Amygdala (tissue), 56 donors: ENCODE measurements at places on chromosomes 6 and 20.

GRCh38 chr20:46573788-46574584 is 23.5 kb upstream of the OCSTAMP start:
- no peak for DNase-seq

- DNase-seq, result no peak
These were observed 92.3 kb downstream of the ANKRD60 start for GRCh38 chr20:58136149-58136484.

- DNase-seq, result no peak
These were observed 52.1 kb downstream of the BMP2 start for GRCh38 chr20:6819599-6819998.

DNA sequence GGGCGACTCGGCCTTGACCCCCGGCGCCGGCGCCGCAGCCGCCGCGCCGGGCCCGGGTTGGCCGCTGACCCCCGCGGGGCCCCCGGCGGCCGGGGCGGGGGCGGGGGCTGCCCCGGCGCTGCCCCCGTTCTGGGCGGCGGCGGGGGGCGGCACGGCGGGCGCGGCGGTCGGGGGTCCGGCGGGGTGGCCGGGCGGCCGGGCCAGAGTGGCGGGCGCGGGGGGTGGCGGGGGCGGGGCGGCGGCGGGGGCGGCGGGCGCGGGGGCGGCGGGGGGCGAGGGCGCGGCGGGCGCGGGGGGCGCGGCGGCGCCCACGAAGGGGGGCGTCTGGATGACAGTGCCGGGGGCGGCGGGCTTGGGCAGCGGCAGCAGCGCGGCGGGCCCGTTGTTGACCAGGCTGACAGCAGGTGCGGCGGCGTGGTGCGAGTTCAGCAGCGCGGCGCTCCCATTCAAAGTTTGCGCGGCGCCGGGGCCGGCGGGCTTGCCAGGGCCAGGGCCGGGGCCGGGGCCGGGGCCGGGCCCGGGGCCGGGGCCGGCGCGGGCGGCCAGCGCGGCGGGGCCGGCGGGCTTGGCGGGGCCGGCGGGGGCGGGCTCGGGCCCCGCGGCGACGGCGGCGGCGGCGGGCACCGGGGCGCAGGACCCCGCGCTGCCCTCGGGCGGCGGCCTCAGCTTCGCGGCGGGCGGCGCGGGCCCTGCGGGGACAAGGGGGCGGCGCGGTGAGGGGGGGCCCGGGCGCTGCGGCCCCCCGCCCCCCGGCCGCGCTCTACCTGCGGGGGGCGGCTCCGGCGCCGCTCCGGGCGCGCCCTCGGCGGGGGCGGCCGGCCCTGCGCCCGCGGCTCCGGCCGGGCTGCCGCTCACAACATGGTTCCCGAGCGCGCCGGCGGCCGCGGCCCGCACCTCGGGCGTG is 659 bp downstream of the TAF4 start:
- DNase-seq, result no peak

DNA sequence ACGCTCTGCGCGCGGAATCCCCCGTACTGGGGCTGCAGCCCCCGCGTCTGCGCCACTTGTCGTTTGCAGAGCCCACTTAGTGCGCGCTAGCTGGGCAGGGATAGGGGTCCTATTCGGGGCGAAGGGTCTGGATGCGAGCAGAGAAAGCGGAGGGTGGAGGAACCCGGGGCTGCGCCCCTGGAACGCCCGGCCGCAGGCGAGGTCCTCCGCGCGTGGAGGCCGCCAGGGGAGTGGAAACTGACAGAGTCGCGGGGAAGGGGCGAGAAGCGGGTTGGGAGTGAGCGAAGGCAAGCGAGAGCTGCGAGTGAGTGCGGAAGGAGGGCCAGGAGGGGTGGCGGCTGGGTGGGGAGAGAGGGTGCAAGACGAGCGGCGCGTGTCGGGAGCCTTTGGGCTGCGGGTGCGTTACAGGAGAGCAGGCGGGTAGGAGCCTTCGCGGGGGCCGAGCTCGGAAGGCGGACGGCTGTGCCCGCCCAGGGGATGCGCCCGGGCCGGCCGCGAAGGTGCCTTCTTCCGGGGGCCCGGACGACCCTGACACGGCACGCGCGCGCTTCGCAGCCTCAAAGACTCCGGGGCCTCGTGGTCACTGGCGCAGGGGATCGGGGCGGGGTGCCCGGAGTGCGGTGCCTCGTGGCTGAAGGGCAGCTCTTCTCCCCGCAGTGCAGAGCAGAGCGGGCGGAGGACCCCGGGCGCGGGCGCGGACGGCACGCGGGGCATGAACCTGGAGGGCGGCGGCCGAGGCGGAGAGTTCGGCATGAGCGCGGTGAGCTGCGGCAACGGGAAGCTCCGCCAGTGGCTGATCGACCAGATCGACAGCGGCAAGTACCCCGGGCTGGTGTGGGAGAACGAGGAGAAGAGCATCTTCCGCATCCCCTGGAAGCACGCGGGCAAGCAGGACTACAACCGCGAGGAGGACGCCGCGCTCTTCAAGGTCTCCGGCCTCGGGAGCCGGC is 1.2 kb downstream of the IRF4 start:
- no peak for DNase-seq

DNA sequence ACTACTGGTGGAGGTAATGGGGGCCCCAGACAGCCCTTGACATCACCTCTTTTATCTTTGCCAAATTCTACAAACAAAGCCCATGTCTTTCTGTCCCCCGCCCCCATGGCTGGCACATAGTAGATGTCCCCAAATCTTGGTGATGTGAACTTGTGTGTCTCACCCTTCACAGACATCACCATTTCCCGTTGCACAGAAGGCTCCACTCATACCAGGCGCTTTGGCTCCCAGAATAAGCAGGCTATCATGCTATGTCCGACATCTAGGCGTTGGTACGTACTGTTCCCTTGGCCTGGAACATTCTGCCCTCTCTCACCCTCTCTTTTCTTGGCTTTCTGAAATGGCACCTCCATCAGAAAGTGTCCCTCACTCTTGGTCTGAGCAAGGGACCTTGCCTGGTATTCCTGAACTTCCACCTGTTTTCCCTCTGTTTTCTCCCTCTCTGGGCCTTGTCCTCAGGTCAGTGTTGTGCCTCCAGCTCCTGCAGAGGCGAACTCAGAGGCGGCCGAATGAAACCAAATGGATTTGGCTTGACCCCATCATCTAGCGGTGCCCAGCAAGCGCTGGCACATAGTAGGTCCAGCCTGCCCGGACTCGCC is 968 bp upstream of the CCN5 start:
- no peak for DNase-seq

GRCh38 chr6:29726571-29727194 is 3.4 kb downstream of the HLA-F start:
- DNase-seq, result no peak

- no peak for DNase-seq
These were observed 88.6 kb upstream of the NEDD9 start for GRCh38 chr6:11320914-11321597.

GRCh38 chr6:166258854-166259276 is 49.3 kb downstream of the PRR18 start:
- DNase-seq, result no peak

- DNase-seq, result no peak
These were observed 8.8 kb upstream of the VSX1 start for GRCh38 chr20:25090492-25091429.

DNA sequence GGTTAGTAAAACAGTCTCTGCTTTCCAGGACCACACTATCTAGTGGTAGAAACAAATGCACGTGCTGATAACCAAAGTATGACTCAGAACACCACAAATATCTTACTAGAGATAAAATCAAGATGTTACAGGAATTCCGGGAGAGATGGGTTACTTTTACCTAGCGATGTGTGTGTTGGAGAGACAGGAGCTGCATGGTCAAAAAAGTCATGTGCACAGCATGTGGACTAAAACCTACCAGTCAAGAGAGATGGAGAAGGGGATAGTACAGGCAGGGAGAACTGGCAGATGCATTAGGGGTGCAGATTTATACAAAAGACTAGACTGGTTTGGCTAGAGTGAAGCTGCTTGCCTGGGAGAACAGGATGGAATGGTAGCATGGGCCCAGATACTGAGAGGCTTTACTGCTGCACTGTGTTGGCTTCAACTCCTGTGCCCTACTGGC is 75.3 kb upstream of the MRAP2 start:
- no peak for DNase-seq
